ENCODE measurements at places on chromosomes 11 and 22.

DNA sequence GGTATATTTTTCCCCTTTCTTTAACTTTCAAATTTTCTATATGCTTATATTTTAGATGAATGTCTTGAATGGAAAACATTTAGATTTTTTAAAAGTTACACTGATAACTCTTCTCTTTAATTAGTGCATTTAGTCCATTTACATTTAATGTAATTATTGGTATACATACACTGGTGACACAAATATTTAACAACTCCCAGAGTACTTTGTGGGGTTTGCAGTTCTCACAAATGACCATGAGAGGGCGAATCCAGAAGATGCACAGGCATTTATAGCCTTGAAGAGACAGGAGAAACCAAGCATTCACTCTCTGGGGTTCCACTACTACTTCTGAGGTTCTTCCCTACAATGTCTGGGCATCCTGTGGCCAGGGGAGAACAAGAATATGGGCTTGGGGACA lies 125.1 kb downstream of the TIMP3 start:
- DNase-seq: no peak

DNA sequence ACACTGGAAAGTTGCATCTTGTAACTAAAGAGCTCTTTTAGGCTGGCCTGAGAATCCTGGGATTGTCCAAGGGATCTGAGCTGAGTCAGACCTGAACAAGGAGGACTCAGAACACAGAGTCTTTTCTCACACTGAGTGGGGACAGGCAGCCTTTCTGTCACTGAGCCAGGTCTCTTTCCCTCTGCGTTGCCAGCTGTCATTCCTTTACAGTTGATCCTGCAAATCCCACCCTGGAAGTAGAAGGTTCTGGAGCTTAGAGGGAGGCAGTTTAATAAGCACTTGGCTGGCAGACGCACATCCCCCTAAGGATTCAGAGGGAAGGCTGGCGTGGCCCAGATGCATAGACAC lies 76.3 kb upstream of the SUSD2 start:
- no peak for DNase-seq

- no peak for DNase-seq
Observed at GRCh38 chr11:371051-371450, 1.8 kb downstream of the B4GALNT4 start.

GRCh38 chr22:45657701-45658100 lies 13.9 kb upstream of the ATXN10 start:
- DNase-seq: no peak

DNA sequence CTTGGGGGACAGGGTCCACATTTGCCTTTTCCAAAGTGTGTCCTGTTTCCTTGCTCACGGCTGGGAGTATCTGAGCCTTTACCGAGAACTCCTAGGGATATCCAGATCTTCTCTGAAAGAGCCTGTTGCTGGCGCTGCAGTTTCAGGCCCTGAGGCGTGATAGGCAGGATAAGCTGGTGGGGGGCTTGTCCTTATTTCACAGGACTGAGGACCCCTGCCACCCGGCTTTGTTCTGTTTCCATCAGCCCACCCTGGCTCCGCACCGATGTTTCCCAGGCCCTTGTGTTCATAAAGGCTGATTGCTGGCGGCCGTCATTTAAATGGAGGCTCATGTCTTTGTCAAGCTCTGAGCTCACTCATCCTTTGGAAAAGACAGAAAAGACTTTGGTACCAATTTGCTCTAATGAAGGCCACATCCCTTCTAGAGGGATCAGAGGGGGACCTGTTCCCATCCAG lies 9.4 kb upstream of the NPTXR start:
- DNase-seq: no peak

DNA sequence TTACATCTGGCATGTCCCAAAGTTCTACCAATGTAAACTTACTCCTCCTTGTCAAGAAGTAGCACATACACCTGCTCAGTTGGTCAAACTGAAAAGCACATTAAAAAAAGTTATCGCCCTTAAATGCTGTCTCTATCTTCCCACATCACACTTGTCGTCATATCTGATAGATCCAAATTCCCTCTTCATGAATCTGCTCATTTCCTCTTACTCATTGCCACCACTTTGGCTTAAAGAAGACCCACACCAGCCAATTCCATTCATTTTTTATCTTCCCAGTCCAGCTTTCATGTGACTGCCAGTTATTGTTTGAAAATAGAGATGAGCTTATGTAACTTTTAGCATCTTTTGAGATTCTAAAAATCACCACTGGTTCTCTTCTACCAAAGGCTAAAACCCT lies 305.9 kb upstream of the MTNR1B start:
- no peak for DNase-seq

GRCh38 chr11:132278801-132279574 lies 908.6 kb downstream of the NTM start:
- DNase-seq: no peak

- DNase-seq: no peak
Observed at GRCh38 chr11:34339149-34340064, 18.4 kb downstream of the ABTB2 start.

DNA sequence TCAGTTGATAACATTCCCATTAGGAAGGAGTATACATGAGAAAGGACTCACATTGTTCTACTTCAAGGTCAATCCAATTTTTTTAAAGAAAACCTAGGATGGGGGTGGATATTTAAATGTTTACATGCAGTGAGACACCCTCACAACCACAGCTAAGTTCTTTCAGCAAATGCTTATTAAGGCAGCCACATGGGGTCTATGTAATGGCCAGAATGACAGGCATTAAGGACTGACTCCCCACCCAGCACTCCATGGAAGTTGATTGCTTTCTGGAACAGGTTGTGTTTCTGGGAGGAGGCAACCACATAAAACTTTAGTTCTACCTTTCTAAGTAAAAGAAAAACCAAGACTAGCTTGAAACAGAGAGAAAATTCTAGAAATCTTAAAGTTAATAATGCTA lies 662.0 kb upstream of the CCDC90B start:
- no peak for DNase-seq

Measured in stimulated activated CD4-positive, alpha-beta T cell treated with anti-CD3 and anti-CD28 coated beads, Interleukin-1b, Interleukin-23, amount 100 ng/mL, for 24 hours (primary cell).